ENCODE measurements at places on chromosomes 4 and X.

DNA sequence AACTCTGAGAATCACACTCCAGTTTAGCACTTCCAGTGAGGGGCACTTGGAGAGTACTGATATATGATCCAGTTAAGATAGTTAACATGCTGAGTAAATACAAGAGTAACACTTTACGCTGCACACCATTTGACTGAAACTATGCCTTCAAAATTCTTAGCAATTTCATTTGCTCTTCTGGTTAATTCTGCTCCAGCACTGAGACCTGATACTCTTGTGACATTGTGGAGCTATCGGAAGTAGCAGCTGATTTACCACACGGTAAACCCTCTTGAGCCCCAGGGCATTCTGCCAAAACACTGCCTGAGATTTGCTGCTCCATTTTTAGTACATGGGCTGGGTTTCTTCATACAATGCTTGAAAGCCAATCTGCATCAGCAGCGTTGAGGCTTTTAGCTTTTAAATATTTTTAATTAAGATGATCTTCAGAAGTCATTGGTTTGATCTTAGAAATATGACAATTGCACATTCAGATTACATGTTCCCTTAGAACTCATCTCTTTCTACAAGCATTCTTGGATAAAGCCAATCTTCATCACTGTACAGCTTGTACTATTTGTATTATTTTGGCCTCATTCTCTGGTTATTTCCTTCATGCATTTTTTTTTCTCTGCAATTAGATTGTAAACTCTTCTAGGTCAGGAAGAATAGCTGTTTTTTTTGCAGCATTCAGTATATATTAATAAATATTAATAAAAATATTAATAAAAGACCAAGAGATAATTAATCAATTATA lies 67.8 kb upstream of the ETNPPL start:
- DNase-seq = peak; percentile 76

- DNase-seq = no peak
Observed at GRCh38 chr4:182103614-182104319, 139.4 kb upstream of the TENM3 start.

GRCh38 chr4:47531241-47531953 lies 46.3 kb downstream of the ATP10D start:
- DNase-seq = no peak

- no peak for DNase-seq
Observed at GRCh38 chrX:24696294-24696693, 2.6 kb downstream of the POLA1 start.

GRCh38 chrX:138756234-138756633 lies 44.7 kb upstream of the FGF13 start:
- no peak for DNase-seq

DNA sequence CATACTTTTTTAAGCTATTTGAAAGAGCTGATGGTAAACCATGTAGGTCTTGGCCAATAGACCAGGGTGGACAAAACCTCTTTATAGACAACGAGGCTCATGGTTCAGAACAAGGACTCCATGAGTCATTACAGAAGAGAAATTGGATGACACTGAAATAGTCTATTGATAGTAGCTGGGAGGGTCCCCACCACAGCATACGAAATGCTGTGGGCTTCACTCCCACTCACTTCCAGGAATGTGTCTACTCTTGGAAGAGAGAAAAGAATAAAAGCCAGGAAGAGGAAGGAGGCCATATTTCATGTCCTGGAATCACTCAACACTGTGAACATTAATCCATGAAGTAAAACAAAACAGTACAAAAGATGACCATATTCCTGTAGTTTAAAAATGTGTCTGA lies 82.3 kb upstream of the MXRA5 start:
- no peak for DNase-seq

- DNase-seq = no peak
Observed at GRCh38 chr4:88333741-88334405, 44.8 kb upstream of the HERC6 start.

- no peak for DNase-seq
Observed at GRCh38 chr4:116015549-116015948, 902.1 kb upstream of the NDST4 start.

- no peak for DNase-seq
Observed at GRCh38 chr4:98838977-98839618, 89.8 kb downstream of the EIF4E start.

- no peak for DNase-seq
Observed at GRCh38 chrX:23952391-23952790, 44.6 kb downstream of the CXorf58 start.

DNA sequence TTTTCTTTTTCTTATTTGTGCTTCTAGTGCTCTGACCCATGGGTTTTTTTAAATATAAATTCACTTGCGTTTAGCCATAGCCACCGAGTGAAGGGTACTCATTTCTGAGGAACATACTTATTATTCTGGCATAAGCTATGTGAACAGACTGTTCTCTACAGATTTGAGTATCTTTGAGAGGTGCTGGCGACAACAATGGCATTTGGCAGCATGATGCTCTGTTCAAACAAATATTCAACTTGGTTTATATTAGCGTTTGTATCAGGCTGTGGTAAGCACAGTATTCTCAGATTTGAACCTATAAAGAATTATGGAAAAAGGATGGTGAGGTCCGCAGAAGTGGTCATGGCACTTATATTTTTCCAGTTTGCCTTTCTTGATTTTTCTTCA lies 108.7 kb upstream of the LIMCH1 start:
- DNase-seq = no peak

- no peak for DNase-seq
Observed at GRCh38 chr4:2963966-2964471, 648 bp downstream of the GRK4 start.

DNA sequence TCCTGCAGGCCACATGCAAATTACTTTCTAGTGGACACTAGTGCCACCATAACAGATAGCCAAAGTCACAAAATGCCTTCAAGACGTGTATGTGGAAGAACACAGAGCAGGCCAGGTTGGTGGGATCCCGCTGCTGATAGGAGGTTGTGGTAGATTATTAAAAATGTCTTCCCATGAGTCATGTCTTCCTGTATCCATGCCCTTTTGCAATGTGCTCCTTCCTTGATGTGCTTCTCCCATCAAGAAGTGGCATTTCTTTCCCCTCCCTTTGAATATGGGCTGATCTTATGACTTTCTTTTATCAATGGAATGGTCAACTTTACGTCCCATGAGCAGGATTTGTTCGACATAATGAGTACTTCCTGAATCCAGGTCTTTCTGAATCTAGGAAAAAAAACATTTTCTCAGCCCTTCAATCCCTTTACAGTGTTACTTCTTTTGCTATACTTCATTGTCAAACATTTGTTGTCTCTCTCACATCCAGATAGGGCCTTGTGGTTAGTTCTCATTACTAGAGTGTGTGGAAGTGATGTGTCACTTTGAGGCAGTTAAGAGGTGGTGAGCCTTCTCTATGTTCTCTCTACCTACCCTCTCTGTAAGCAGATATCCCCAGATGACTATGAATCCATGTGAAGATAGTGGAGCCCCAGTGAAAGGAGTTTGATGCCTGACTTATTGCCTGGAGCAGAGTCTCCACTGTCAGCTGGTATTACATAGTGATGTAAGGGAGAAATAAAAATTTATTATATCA lies 519.2 kb upstream of the DIPK2B start:
- no peak for DNase-seq

DNA sequence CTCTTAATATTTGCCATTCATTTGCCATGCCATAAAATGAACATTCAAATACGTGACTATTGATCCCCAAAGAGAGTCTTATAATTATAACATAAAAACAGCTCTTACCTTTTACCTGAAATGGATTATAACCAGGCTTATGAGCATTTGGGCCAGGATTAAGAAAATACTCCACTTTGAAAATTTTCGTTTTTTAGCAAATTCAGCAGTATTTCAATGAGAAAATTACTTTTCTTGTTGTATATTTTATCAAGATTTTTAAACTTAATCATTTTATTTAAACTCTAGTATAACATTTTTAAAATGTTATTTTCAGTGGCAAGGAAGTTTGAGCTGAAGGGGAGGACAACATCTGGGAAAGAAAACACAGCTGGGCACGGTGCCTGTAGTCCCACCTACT lies 59.0 kb upstream of the RAPGEF2 start:
- DNase-seq = no peak

DNA sequence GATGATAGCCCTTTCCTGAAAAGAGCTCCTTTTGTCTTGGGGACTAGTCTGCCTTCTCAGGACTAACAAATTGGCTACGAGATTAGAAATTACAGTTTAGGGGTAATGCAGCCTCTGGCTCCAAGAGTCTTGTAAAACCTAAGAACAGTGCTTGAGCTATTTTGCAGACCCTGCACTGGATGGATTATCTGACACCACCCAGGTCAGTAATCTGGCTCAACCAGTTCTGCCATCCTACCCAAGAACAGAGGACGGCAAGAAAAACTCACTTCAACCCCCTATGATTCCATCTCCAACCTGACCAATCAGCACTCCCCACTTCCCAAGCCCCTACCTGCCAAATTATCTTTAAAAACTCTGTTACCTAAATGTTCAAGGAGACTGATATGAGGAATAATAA lies 225.1 kb downstream of the FAM47A start:
- DNase-seq = no peak

DNA sequence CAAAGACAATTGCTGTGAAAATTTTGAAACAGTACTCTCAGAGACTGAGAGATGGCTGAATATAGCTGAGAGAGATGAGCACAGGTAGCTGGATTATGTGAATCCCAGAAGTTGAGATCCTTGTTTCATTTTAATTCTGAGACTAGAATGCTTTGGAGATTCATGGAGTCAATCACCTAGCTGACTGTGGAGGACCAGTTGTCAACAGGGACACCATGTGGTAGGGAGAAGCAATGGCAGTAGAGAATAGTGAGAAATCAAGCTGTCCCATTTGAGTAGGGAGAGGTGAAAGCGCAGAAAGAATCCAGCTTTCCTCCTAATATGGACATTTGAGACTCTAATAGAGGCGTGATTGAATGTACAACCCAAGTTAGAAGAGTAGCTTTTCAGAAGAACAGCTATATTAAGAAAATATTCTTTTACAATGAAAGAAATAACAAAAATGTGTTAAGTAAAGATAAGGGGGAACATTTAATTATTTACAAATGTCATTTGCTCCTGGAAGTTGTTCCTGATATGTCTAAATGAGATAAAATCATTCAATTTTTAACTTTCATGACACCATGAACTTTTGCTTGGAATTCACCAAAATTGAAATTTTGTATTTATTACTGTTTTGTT lies 30.3 kb upstream of the GLRB start:
- DNase-seq = no peak

- DNase-seq = no peak
Observed at GRCh38 chr4:40648742-40649281, 19.1 kb upstream of the RBM47 start.

GRCh38 chr4:181807771-181808170 lies 435.4 kb upstream of the TENM3 start:
- DNase-seq = no peak

Measured in cardiac septum (tissue), 1 donor.